ENCODE measurements at places on chromosomes 4 and X.

GRCh38 chrX:135516376-135516775, 4.1 kb upstream of the INTS6L start:
- DNase-seq: no peak

GRCh38 chrX:38332505-38332904, 5.2 kb upstream of the RPGR start:
- DNase-seq: no peak

DNA sequence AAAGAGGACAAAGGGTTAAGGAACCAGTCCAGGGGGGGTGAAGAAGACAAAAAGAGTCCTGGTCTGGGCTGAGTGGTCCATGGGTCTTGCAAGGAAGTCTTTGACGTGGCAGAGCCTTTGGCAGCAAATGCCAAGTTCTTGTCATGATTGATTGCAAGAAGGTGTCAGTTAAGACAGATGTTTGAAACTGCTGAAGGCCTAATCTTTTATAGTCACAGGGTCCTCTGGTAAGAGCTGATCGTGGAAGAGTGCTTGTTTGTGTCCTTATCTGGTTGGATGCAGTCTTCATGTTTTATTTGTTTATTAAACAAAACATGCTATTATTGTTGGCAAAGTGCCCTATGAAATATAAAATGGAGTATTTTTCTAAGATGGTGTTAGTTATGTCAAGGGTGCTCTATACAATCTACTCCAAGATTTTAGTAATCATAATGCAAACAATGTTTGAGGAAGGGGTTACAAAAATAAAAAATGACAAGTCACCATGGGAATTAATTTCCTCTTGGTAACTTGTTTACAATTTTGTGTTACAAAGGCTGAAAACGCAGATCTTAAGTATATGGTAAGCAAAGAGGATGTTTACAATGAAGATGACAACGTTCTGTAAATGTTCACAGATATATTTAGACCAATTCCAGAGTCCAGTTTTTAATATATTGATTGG, 85.9 kb downstream of the MAGED4 start:
- no peak for DNase-seq

- no peak for DNase-seq
Observed at GRCh38 chr4:110639207-110640090, 16.6 kb upstream of the PITX2 start.

- DNase-seq: no peak
Observed at GRCh38 chr4:94274912-94275311, 67.2 kb downstream of the SMARCAD1 start.
